ENCODE measurements at places on chromosomes 3 and 15.

GRCh38 chr15:39102431-39102830 lies 478.4 kb upstream of the THBS1 start:
- no peak for DNase-seq

DNA sequence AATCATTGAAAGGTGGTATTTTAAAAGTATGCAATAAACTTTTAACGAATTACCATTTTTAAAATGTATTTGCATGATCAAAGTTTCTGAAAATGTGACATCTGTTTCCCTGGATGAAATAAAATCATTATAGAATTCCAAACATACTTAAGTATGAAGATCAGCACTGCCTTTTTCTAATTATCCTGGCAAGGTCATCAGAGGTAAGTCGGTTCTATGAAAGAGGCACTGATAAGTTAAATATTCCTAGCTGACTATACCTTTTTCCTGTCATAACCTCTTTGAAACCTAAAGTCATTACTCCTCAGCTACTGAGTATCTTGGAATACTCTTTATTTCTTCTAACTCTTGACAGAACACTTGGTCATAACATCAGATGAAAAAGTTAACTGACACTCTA lies 406.1 kb upstream of the ALCAM start:
- DNase-seq = no peak

- DNase-seq = no peak
Measured at GRCh38 chr3:127450331-127450730, 140.2 kb downstream of the TPRA1 start.

DNA sequence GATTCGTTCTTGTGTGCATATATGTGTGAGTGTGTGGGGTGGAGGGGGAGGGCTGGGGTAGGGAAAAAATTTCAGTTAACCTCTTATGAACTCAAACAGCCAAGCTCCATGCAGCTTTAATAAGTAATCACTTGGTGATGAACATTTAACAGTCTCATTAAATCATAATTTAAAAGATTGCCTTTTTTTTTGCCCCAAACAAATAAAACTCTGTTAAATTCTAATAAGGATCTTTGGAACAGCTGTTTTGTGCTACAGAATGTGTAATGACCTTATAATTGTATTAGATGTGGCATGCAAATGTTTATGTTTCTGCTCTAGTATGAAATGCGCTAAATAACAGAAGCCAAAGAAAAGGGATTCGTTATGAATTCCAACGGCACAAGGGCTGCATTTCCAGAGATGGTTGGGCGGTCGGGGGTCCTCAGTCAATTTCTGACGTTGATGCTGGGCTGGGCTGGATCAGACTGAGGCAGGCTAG lies 80.0 kb upstream of the RORA start:
- no peak for DNase-seq

DNA sequence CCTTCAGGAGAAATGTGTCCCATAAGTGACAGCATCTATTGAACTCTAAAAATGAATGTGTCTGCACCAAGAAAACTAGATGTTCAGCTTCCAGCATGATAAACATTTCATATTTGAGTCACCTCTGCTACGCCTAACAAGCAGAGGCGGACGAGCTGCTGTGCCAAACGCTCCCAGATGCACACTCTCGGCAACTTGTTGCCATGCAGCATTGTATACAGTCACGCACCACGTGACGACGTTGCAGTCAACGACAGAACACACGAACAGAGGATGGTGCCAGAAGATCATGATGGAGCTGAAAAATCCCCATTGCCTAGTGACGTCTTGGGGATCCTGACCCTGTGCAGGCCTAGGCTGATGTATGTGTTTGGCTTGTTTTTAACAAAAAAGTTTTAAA lies 137.5 kb downstream of the XXYLT1 start:
- DNase-seq = peak; percentile 56

DNA sequence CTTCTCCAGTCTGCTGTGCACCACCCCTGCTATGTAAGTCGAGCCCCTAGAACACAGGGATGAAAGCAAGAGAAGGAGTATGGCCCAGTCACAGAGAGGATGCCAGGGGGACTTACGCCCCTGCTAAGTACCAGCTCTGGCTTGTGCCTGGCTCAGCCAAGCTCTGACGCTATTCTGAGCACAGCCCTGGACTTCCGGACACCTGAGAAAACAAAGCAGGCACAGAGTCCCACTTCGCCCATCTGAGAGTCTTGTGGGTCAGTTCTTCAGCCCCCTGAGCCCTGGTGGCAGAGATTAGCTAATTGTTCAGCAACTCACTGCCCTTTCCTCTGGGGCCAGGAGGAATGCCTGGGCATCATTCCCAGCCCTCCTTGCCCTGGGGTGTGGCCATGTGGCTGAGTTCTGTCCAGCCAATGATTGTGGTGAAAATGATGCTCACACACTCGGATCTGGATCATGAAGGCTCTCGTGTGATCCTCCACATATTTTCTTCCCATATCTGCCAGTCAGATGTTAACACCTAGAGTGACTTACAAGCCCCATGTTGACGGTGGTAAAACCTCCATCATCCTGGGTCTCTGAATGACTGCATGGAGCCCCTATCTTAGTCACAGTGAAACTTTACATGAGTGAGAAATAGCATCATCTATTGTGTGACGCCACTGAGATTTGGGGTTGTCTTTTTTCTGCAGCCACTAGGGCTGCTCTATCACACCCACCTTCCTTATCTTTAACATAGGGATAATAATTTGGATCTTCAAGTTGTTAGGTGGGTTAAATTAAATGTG lies 105.7 kb downstream of the TPRA1 start:
- no peak for DNase-seq

DNA sequence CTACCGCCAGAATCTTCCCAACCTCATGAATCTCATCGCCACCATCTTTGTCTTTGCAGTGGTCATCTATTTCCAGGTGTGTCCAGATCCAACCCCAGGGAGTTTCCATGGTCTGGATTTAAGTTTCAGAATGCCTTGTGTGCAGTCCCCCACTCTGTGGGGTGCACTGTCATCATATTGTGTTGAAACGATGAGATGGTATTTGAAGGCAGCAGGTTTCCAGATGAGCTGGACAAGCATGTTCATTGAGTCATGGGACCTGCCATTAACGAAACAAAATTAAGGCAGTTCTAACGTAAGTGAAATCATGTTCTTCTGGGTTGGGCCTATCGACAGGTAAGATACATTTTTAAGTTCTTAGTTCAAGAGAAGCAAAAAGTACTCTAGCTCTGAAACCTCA lies 12.7 kb downstream of the SEC61A1 start:
- DNase-seq = no peak

- DNase-seq = no peak
Measured at GRCh38 chr15:69656271-69657030, 203.8 kb downstream of the RPLP1 start.

- no peak for DNase-seq
Measured at GRCh38 chr3:43410592-43410991, 124.3 kb downstream of the SNRK start.

DNA sequence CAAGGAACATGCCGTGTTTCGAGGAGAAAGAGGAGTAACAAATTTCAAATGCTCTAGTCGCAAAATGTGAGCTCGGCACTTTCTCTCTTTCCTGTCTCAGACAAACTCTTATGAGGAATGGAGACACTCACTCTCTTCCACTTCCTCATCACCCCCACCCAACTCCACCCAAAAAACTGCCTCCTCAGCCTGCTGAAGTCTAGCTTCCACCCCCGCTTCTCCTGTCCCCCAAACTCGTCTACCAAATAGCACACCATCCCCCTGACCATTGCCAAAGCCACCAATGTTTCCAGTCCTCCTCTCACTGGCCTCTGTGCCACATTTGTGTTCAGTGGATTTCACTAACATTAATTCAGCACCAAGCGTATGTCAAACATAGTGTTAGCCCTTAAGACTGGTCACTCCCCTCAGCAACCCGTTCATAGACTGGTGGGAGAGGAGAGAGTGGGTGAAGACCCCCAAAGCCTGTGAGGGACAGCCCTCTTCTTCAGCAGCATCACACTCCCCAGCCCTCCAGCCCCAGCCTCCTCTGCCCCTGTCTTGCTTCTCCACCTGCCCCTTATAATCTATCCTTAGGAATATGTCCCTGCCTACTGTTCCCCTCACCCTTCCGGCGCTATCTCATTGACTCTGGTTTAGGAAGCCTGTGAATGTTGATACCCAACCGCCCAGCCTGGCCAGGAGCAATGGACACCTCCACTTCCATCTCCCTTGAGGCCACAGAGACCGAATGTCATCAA lies 77.3 kb downstream of the FAM174B start:
- no peak for DNase-seq

DNA sequence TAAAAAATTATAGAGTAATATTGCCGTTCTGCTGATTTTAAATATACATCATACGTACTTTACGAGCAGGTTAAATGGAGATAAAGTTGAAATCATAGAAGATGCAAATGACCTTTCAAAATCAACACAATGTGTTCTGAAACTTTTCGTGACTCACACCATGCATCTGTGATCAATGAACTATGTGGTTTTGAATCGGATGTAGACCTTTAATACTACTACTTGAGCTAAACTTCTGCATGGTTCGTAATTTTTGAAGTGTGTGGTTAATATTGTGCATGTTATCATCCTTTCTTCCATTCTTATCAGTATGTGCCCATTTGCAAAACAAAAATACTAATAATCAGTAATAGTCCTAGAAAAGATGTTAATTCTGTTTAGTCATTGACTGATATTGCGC lies 58.9 kb downstream of the GASK1A start:
- DNase-seq = no peak

GRCh38 chr15:97482521-97482920 lies 478.0 kb upstream of the ARRDC4 start:
- DNase-seq = peak; percentile 13

DNA sequence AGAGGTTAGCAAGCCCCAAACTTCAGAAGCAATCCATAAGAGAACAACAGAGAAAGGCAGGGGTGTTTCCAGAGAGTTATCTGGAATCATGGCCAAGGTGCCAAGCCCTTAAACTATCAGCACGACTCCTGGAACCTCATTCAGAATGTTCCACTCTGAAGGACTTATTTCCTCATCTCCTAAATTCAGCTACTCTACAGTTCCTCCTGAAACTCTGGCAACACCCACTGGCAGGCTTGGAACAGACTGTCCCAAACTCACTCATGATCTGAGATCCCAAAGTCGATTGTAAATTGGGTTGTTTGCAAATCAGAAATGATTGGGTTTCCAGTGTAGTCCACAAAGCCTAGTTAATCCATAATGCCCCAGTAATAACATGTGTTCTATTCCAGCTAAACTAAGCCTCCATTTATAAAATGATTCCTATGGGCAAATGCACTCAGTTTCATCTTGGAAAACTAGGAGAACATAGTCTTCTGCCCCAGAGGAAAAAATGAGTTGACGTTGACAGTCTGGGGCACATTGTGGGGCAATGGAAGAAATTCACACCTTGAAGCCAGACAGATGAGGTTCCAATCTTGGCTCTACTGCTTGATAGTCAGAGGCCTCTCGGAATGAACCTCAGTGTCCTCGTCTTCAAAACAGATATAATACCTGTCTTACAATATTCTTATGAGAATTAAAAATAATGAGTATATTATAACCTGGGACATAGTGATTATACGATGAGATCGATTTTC lies 65.9 kb downstream of the SLCO2A1 start:
- DNase-seq = no peak

GRCh38 chr3:187748050-187748481 lies 2.8 kb upstream of the BCL6 start:
- peak; percentile 94 for DNase-seq

GRCh38 chr3:120077731-120078130 lies 16.5 kb downstream of the GSK3B start:
- DNase-seq = no peak

DNA sequence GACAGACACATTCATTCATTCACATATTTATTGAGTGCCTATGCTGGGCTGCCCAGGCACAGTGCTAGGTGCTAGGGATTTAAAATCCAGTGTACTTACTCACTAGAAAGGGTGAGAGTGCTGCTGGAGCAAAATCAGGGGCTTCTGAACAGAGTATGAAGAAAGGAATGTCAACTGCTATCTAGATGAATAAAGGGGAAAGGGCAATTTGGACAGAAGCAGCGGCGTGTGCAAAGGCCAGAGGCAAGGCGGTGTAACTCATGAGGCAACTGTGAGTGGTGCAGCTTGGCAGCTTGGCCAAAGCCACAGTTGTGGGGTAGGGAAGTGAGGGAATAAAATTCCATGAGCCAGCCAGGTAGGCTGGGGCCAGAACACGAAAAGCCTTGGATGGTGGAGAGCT lies 76.7 kb downstream of the RAD18 start:
- no peak for DNase-seq

DNA sequence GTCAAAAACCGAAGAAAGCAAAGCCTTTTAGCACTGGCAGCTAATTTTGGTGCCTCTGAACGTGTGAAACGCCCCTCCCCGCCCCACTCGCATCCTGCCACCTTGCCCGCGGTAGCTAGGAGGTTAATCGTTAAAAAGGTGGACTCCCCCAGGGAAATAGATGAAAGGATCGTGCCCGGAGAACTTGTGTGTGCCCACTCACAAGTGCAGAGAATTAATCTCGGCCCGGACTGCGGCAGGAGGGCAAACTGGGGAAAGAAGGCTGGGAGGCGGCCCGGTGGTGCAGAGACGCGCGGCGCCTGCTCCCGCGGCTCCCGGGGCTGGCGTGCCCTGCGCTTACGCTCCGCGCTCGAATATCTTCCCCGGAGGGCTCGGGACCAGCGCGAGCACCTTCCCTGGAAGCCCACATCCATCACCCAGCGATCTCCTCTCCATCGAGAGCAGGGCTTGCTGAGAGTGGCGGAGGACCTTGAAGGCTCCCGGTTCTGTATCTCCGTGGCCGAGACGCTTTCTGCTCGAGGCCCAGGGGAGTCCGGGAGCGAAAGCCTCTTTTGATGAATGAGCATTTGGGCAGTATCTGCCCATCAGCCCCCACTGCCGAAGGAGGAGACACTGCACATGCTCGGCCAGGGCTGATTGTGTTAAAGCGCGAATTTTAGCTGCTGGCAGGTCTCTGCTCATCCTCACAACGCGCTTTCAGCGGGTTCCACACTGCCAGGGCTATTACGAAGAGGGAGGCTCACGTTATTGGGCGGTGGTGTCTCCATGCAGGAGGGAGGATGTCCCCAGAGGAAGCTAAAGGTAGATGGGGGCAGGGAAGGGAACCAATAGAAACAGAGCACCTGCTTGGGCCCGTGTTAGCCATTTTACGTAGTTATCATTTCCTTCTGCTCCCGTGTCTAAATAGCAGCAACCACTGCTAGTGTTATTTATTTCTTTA lies 1.3 kb upstream of the SPTSSB start:
- peak; percentile 14 for DNase-seq

DNA sequence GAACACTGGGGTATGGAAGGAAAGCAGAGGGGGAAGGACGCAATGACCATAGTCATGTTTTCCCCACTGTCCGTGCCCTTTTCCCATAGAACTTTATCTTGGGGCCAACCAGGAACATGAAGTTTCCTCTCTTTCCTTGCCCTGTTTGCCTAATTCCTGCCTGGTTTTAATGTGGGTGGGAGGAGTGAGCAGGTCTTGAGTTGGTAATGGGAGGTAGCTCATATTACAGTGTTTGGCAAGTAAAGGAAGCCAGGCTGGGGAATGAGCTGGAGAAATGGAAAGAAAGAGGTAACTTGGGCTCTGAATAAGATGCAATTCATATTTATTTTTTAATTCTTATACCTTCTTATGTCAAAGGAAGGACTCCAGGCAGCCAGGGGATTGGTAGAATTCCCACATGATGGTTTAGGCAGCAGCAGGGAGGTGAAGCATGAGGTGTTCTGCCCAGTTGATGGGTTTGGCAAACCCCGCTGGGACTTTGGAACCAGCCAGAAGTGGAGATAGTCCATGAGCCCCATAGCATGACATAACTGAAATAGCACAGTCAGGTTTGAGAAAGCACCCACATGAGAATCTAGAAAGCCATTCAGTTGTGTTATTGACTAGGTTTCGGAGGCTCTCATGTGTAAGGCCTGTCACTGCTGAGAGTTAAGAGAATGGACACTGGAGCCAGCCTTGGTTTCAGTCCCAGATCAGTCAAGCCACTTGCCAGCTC lies 60.0 kb downstream of the CCK start:
- DNase-seq = no peak

- DNase-seq = no peak
Measured at GRCh38 chr15:35397027-35397426, 148.9 kb downstream of the DPH6 start.
